ENCODE measurements at places on chromosomes 16 and 17. TPM values are rescaled to one million over a fixed set of nuclear protein-coding genes. Genes with fewer than 3 reads are reported as not detected.

Gene CSF3
- total RNA-seq = not detected

Gene TP53TG3F
- total RNA-seq = not detected

Gene CCL7
- not detected for total RNA-seq

Gene KRTAP2-2
- not detected for total RNA-seq

Gene KRTAP4-4
- total RNA-seq = not detected

Gene ARL6IP1
- 224 TPM for total RNA-seq

Gene KRTAP2-3
- total RNA-seq = 2.3 TPM

Gene CES3
- total RNA-seq = 0.11 TPM

Gene SLC13A2
- total RNA-seq = not detected

Gene CDR2L
- total RNA-seq = 47.9 TPM

Gene PDIA2
- total RNA-seq = not detected

Gene CETP
- total RNA-seq = not detected

Gene KRTAP3-1
- not detected for total RNA-seq

Gene CRYBA1
- total RNA-seq = not detected

Gene FMNL1
- total RNA-seq = 1.7 TPM

Gene SDK2
- total RNA-seq = not detected

Gene ABCC6
- total RNA-seq = not detected

Gene LAT
- 0.79 TPM for total RNA-seq

Gene SPATA22
- total RNA-seq = not detected

Gene NAT9
- 34.2 TPM for total RNA-seq

Gene KRT38
- not detected for total RNA-seq

Gene FKBP10
- total RNA-seq = 313 TPM

Gene ZSCAN32
- total RNA-seq = 11.1 TPM

Gene PHKG2
- 28.4 TPM for total RNA-seq

Gene TNRC6C
- total RNA-seq = 2.3 TPM

Gene ABCA10
- total RNA-seq = 0.87 TPM

Gene ERAL1
- total RNA-seq = 62.6 TPM

Gene ALOX12B
- not detected for total RNA-seq

Gene FBXO39
- total RNA-seq = not detected

Gene MARVELD3
- 6.6 TPM for total RNA-seq

Gene CD7
- not detected for total RNA-seq

Gene WFDC1
- 0.11 TPM for total RNA-seq

Gene LLGL2
- total RNA-seq = 18.0 TPM

Gene TRPV3
- 15.7 TPM for total RNA-seq

Gene CCL2
- total RNA-seq = not detected

Gene SSTR5
- not detected for total RNA-seq

Gene CNTNAP4
- total RNA-seq = 0.39 TPM

Gene ACSM3
- total RNA-seq = 1.8 TPM

Gene SHBG
- total RNA-seq = 0.87 TPM

Gene SLC12A3
- total RNA-seq = 1.6 TPM

Gene SECTM1
- total RNA-seq = 11.0 TPM

Gene CCDC200
- total RNA-seq = not detected

All from placental epithelial cell (primary cell).